Aorta (tissue), 5 donors: ENCODE measurements at places on chromosomes 7 and 10. TPM values are rescaled to one million over a fixed set of nuclear protein-coding genes. Genes with fewer than 3 reads are reported as not detected.

DNA sequence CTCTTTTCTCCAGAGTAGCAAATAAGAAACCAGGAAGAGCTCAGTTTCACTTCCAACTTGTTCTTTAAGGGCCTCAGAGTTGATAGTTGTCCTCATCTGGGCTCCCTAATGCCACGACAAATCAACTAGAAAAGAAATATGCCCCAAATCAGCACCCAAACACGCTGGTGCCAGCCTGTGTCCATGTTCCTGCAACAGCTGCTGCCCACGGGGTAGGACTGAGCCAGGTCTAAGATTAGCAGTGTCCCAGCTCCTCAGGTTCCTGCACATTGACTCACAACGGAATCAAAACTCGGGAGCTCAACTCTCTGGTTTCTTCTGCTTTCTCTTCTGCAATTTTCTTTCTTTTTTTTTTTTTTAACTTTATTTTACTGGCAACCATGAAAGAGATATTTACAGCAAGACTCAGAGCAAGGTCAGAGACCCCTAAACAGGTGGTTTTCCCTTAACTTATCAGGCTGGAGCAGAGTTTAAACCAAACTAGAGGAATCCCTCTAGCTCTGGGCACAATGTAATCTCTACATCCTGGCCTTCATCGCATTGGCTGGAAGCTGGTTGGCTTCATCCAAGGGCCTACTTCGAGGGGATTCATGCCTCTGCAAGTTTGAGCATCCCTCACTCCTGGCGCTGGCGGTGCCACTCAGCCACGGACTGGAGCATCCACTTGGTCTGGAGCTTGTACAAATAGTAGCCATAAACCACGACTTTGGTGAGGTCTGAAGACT lies 126.1 kb downstream of the PFKFB3 start:
- no peaks in the 10 kb centered on the region for H3K27me3 ChIP-seq
- no peak overlapping the region for H3K4me3 ChIP-seq
- peak overlapping the region; percentile 76 for H3K27ac ChIP-seq
- peaks cover 6% of the 10 kb centered on the region for H3K4me1 ChIP-seq

GRCh38 chr10:124057601-124058000 lies 35.8 kb downstream of the CHST15 start:
- no peak overlapping the region for H3K27ac ChIP-seq
- H3K4me3 ChIP-seq, result no peak overlapping the region
- no peaks in the 10 kb centered on the region for H3K36me3 ChIP-seq

- no peaks in the 10 kb centered on the region for H3K27me3 ChIP-seq
- DNase-seq, result no peak
- no peaks in the 10 kb centered on the region for H3K4me1 ChIP-seq
- H3K4me3 ChIP-seq, result no peak overlapping the region
- no peaks in the 10 kb centered on the region for H3K36me3 ChIP-seq
Measured at GRCh38 chr7:46179061-46179610, 258.1 kb upstream of the IGFBP3 start.

GBX1 gene
- polyA plus RNA-seq, result not detected
